ENCODE measurements at places on chromosomes 11 and 22. TPM values are rescaled to one million over a fixed set of nuclear protein-coding genes. Genes with fewer than 3 reads are reported as not detected.

SCGB1D2 gene
- not detected for total RNA-seq

TEX54 gene
- total RNA-seq: not detected

TMEM45B gene
- not detected for total RNA-seq

ACTN3 gene
- not detected for total RNA-seq

MRPL11 gene
- 57.2 TPM for total RNA-seq

XKR3 gene
- not detected for total RNA-seq

- DNase-seq: no peak
Measured at GRCh38 chr11:134170919-134171281, 52.9 kb downstream of the NCAPD3 start.

- DNase-seq: no peak
Measured at GRCh38 chr11:64900263-64900678, 16.7 kb downstream of the ATG2A start.

- DNase-seq: no peak
Measured at GRCh38 chr11:69012092-69013008, 696 bp downstream of the MRGPRF start.

DNA sequence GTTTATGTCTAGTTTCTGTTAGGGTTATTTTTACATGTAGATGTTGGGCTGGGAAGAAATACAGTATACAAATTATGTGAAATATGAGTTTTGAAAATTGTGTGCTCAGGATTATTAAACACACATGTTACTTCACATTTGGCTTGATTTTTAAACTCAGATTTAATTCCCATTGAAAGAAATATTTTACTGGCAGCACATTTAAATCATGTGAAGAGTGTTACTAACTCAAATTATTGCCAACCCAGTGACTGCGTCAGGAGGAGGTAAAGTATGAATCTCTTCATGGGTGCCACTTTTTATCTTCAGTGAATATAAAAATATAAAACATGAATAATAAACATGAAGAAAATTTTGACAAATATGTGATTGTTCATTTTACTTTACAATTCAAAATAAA lies 457.5 kb upstream of the CCDC179 start:
- DNase-seq: no peak

DNA sequence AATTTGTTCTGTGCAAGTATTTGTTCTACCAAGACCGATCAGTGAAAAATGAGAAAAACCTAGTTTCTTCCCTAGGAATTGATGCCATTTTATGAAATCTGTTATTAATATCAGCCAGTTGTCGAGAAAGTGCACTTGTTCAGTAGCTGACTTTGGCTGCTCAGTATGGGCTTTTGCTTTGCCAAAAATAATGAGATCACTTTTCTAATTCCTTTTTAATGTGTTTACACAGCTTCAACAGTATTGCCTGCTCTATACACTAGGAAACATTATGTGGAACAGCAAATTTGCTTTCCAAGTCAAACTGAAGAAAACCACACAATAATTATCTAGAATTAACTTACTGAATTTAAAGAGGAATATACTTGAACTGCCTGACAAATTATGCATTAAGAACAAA lies 34.4 kb downstream of the SCUBE2 start:
- DNase-seq: no peak

GRCh38 chr11:26905368-26905767 lies 88.5 kb upstream of the FIBIN start:
- DNase-seq: no peak

DNA sequence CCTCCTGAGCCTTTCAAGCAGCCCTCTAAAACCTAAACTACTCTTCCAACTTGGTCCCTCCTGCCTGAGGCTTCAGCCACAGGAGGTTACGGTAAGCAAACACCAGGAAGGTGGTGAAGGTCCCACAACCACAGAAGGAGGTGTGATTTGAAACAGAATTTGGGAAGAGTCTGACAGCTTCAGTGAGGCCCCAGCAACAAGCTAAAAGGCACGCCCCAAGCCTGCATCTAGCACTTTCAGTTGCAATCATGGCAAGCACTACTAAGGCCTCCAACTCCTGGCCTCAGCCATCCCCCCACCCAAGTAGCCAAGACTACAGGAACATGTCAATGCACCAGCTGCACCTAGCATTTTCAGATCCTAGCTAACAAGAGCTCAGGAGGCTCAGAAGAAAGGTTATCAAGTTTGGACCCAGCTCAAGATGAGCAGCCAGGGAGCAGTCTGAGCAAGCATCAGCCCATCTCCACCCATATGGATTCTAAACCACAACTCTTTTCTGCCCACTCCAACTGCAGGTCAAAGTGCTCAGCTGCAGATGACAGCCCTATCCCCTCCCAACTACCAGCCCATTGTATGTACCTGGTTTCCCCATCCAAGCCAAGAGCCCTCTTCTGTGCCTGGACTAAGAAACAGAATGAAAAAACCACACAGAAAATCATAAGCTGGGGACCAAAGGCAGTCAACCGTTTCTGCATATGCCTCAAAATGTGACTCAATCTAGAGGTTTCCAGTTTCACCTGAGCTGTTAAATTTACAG lies 10.4 kb upstream of the AHNAK start:
- no peak for DNase-seq

GRCh38 chr11:59040607-59041006 lies 45.5 kb upstream of the GLYATL1B start:
- DNase-seq: no peak

DNA sequence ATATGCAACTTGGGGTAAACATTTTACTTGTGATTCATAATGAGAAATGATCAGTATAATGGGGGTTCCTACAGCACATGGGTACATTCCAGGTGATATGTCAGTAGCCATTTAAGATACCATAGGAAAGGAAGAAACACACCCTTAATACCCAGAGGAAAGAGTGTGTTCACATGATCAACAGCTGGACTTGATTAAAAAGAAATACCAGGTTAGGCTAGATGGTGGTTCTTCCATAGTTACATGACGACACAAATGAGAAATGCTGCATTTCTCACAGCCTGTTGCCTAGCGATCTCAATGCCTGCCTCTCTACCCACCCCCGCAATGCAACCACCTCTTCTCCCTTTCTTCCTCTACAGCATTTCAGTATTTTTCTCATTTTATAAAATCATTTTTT lies 96.8 kb downstream of the TTC28 start:
- no peak for DNase-seq

DNA sequence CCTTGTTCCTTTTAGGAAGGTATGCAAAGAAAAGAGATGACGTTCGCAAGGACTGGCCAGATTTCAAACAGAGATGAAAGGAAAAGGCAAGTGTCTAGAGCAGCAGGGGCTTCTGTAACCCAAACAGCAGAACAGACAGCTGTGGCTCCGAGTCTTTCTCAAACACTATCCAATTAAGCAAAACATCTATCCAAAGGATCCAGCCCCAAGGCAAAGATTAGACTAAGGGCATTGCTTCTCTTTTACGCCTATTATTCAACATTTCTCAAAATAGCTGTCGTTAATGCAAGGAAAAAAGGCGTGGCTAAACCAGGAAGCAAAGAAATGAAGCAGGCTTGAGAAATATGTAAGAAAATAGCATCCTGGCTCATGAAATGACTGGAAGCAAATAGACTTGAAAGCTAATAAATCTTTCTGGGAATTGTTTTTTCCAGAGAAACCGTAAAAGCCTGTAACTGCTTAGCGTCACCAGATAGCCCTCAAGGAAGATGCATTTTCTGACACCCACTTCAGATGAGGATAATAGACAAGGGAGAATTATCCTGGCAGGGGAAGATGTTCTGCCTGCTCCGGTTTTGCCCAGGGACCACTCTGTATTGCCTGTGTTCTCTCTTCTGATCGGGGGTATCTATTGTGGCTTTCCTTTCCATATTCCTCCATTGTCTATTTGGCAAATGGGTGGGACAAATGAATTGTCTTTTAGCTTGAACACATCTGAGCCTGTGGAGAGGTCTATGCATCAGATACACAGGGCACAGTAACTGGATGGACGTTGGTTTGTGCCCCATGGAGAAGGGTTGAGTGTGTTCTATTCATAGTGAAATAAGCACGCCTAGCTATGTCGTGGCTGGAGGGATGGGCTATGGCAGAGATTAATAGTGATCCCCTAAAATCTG lies 20.2 kb downstream of the C11orf96 start:
- no peak for DNase-seq

DNA sequence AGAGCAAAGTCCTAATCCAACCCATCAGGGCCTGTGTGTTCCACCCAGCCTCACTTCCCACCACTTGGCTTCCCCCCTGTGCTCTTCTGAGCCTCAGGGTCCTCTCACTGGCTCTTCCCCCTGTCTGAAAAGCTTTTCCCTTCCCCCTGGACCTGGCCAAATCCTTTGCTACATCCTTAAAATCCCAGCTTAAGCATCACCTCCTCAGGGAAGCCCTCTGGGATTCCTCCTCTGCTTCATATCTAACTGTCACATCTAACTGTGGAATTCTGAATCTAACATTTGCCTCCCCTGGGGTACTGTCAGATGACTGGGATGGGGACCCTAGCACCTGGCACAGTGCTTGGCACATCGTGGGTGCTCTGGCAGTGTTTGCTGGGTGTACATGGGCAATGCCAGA lies 985 bp downstream of the CACNA1I start:
- no peak for DNase-seq

GRCh38 chr22:17267661-17268330 lies 48.6 kb upstream of the ADA2 start:
- DNase-seq: no peak

DNA sequence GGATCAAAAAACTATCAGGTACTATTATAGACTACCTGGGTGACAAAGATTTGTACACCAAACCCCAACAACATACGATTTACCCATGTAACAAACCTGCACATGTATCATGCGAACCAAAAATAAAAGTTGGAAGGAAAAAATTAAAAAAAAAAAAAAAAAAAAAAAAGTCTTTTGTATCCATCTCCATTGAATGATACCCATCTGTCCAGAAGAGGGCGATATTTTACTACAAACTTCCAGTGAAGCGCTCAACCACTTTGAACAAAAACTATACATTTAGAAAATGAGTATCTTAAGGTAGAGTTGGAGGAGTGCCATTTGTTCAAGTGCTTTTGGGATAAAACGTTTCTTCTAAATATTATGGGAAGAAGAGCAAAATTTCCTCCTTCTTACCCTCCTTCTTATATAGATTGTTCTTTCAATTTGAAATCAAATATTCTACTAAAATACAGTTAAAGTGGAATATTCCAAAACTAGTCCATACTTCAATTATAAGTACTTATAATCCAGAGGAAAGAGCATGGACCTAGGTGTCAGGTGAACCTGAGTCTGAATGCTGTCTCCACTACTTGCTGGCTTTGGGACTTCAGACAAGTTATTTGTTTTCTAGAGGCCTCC lies 23.3 kb downstream of the ARL14EP start:
- DNase-seq: peak; percentile 19

GRCh38 chr11:13207665-13208594 lies 69.7 kb upstream of the BMAL1 start:
- no peak for DNase-seq

DNA sequence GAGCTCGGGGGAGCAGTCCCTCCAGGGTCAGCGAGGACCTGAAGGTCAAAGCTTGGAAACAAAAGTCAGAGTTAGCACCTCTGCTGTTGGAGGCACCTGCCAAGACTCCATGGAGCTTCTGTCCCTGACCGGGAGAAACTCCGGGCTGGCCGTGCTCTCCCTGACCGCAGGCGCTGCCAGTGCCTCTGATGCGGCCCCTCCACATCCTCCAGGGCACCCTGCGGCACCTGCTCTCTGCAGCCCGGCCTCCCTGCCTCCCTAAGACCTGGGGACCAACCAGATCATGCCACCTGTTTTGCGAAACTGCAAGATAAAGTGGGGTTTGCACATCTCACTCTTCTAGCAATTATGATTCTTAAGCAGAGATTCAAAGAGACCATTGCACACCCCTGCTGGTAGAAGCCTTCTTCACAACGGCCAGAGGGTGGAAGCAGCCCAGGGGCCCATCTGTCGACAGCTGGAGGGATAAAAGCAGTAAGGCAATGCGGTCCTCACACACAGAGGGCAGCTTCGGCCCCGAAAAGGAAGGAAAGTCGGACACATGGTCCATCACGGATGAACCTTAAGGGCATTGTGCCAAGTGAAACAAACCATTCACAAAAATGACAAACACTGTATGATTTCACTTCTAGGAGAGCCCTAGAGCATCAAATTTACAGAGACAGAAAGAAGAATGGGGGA lies 477.1 kb downstream of the BRD1 start:
- DNase-seq: no peak

Measured in heart right ventricle (tissue), 16 donors.